ENCODE measurements at places on chromosomes 12 and 14. TPM values are rescaled to one million over a fixed set of nuclear protein-coding genes. Genes with fewer than 3 reads are reported as not detected.

Gene TCP11L2
- 8.3 TPM for total RNA-seq

- no peak for DNase-seq
Measured at GRCh38 chr14:101502761-101503392, 58.4 kb upstream of the DIO3 start.

- no peak for DNase-seq
Measured at GRCh38 chr12:105761075-105761474, 377.7 kb downstream of the NUAK1 start.

DNA sequence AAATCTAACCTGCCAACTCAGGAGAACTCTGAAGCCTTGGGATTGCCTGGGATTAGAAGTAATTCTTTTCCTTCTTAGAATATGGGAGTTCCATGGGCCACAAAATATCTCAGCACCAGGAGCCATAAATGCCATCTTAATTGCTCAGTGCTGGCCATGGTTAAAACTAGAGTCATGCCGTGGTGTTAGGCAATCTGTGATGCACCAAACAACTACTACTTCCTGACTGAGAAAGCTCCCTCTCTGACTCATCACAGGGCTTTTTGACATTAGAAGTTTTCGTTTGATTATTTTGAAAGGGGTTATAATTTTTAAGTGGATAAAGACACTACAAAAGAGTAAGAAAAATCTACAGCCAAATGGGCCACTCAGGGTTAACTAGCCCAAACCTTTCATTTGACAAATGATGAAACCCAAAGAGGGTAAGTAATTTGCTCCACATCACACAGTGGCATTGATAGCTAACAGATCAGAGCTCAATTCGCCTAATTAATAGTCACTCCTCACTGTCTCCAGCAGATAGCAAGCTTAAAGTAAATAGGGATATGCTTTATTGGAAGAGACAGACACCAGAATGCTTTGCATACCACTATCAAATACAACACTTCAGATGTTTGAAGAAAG, 377.3 kb downstream of the EMP1 start:
- DNase-seq = peak; percentile 13

GRCh38 chr12:53927220-53928029, 11.2 kb upstream of the HOXC13 start:
- DNase-seq = no peak

Gene ENTPD5
- 8.5 TPM for total RNA-seq

Gene SLCO1B1
- not detected for total RNA-seq

Gene SMCO2
- total RNA-seq = not detected

Gene RAD9B
- total RNA-seq = 0.61 TPM

- no peak for DNase-seq
Measured at GRCh38 chr12:6058481-6059161, 65.8 kb downstream of the VWF start.

Gene MYH7
- total RNA-seq = 0.05 TPM

- DNase-seq = no peak
Measured at GRCh38 chr14:89143595-89143994, 273.4 kb downstream of the FOXN3 start.

- no peak for DNase-seq
Measured at GRCh38 chr14:89603938-89604480, 187.0 kb upstream of the FOXN3 start.

Gene KCNH5
- total RNA-seq = 1.9 TPM

- no peak for DNase-seq
Measured at GRCh38 chr14:90809530-90810312, 6.5 kb downstream of the TTC7B start.

- DNase-seq = no peak
Measured at GRCh38 chr12:23948291-23948690, 1.2 kb downstream of the SOX5 start.

DNA sequence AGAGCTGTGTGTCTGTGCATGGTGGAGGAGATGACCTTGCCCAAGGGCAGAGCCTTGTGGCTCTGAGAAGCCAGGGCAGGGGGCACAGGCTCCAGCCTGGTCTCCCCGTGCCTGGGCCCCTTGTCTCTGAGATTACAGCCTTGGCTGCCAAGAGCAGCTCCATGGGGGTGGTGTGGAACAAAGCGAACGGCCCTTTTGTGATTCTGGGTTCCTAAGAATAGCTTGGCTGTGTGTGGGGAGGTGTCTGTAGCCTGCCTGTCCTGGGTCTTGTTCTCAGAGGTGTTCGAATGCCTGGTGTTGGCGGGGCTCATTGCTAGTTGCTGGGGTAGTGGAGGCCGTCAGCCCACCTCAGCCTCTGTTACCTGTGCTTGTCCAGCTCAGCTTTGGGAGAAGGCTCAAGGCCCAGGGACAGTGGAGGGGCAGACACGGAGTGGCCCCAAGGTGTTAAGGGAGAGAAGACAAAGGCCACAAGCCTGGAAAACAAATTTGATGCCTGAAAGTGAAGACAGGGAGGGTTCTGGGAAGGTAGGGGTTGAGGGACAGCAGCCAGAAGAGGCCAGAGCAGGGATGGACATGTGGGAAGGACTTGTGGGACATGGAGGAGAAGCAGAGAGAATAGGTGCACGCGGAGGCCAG, 7.4 kb upstream of the MYH7 start:
- DNase-seq = no peak

- DNase-seq = no peak
Measured at GRCh38 chr14:96497087-96497486, 5.1 kb upstream of the PAPOLA start.

Gene OR10G3
- not detected for total RNA-seq

Gene PLA2G1B
- not detected for total RNA-seq

- DNase-seq = peak; percentile 82
Measured at GRCh38 chr14:37197421-37198272, at the start of gene MIPOL1. Gene MIPOL1, plus strand, starts transcription at chr14:37197937. Its CDS starts 49,952 bp downstream, at chr14:37247889.

Gene GDF3
- total RNA-seq = not detected

Gene INHBE
- 0.34 TPM for total RNA-seq

DNA sequence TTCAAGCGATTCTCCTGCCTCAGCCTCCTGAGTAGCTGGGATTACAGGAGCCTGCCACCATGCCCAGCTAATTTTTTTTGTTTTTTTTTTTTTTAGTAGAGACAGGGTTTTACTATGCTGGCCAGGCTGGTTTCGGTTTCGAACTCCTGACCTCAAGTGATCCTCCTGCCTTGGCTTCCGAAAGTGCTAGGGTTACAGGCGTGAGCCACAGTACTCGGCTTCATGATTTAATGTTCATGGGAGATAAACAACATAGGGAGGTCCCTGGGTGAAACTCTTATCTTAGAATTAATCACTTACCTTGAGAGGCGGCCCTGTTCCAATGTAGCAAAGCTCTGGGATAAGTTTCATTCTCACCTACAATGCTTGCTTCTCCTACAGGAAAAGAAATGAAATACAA, 48.3 kb downstream of the SEL1L start:
- DNase-seq = peak; percentile 89

Measured in SK-MEL-5 (cell line).